ENCODE measurements at places on chromosomes 1 and 21.

GRCh38 chr1:58997637-58998036, 213.8 kb upstream of the JUN start:
- no peak overlapping the region for H3K27ac ChIP-seq
- H3K27me3 ChIP-seq: no peaks in the 10 kb centered on the region
- DNase-seq: no peak
- no peaks in the 10 kb centered on the region for H3K36me3 ChIP-seq
- peaks cover 2% of the 10 kb centered on the region for H3K4me1 ChIP-seq

DNA sequence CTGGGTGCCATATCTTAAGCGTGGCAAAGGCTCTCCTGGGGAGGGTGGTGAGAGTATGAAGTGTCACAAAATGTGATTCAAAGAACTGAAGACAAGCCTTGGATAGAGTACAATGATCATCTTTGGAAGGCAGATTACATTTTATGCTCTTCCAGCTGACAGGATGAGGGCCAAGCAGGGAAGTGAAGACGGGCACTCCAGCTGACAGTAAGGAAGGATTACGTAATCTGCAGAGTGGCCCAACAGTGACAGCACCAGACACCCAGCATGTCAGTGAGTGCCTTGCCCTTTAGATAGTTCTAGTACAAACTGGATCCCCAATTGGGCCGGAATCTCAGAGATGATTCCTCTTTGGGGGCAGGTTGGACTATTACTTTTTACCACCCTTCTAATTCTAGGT, 52.7 kb downstream of the UBE2T start:
- peaks cover 5% of the 10 kb centered on the region for H3K27me3 ChIP-seq
- H3K4me3 ChIP-seq: no peak overlapping the region
- no peak for DNase-seq
- no peaks in the 10 kb centered on the region for H3K36me3 ChIP-seq

DNA sequence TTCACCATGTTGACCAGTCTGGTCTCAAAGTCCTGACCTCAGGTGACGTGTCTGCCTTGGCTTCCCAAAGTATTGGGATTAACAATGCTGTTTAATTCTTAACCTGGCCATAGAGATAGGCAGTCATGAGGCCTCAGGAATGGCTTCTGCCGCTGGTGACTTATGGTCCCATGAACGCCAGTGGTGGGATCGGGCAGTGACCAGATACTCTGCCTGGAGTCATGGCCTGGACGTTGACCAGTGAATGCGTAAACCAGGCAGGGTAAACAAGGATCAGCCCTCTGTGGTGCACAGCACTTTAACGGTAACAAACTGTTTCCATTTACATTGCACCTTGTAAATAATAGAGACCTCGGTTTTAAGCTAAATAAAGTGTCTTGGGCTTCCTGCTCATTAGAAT, 23.0 kb downstream of the MTARC1 start:
- no peak for DNase-seq
- H3K36me3 ChIP-seq: peaks cover 36% of the 10 kb centered on the region
- H3K4me3 ChIP-seq: no peak overlapping the region
- no peaks in the 10 kb centered on the region for H3K4me1 ChIP-seq

DNA sequence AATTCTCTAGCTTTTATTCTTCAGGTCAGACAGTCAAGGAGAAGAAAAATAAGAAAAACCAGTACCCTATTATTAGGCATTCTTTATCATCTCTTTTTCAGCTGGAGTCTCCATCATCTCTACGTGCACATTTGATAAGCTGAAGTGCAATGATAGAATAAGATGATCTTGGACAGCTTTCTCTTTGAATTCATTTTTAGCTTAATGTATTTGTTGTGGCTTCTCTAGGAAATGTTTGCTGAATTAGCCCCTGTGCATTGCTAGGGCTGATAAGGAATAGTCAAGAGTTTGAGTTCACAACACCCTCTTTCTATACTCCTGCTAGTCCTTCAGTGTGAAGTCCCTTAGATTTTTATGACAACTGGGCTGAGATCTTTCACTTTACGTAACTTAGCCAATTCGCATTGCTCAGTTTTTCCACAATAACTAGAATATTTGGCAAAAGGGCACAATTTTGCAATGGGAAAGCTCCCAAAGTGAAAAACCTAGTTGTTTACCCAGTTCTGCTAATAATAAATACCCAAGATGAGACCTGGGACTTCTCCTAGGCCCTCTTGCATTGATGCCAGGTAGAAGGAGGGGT, 7.0 kb upstream of the KCNJ15 start:
- peaks cover 29% of the 10 kb centered on the region for H3K4me1 ChIP-seq
- H3K27ac ChIP-seq: no peak overlapping the region
- no peak for DNase-seq
- no peaks in the 10 kb centered on the region for H3K27me3 ChIP-seq
- no peak overlapping the region for H3K4me3 ChIP-seq

- H3K4me3 ChIP-seq: no peak overlapping the region
- H3K36me3 ChIP-seq: peaks cover 29% of the 10 kb centered on the region
- H3K4me1 ChIP-seq: no peaks in the 10 kb centered on the region
- H3K27me3 ChIP-seq: no peaks in the 10 kb centered on the region
Measured at GRCh38 chr1:19186001-19186400, 24.1 kb downstream of the UBR4 start.

DNA sequence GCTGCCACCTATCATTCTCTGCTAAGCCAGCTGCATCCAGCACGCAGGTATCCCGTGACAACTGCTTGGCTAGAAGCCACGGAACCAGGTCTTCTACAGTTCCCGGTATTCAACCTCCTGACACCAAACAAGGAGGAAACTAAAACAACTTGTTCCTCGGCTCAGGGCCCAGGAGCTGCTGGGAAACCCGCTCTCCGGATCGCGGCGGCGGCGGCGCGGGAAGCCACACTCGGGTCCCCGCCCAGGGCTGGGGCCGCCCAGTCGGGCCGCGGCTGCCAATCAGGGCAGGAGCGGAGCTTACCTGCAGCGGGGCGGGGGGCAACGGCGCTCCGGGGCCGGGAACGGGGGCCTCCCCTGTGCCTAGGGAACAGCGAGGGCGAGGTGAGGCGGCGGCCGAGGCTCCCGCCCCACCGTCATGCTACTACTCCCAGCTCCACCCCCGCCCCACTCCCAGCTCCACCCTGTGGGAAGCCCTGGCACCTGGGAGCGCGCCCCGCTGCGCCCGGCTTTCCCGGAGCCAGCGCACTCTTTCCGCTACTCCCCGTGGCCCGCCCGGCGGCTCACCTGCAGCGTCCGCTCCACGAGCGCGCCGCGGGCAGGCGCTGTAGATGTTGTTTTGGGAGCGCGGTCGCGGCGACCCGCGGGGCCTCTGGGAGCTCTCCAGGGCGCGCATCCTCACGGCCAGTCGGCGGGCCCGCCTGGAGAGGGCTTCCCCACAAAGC, 12.1 kb downstream of the IL24 start:
- no peak overlapping the region for H3K27ac ChIP-seq
- H3K27me3 ChIP-seq: peaks cover 84% of the 10 kb centered on the region

DNA sequence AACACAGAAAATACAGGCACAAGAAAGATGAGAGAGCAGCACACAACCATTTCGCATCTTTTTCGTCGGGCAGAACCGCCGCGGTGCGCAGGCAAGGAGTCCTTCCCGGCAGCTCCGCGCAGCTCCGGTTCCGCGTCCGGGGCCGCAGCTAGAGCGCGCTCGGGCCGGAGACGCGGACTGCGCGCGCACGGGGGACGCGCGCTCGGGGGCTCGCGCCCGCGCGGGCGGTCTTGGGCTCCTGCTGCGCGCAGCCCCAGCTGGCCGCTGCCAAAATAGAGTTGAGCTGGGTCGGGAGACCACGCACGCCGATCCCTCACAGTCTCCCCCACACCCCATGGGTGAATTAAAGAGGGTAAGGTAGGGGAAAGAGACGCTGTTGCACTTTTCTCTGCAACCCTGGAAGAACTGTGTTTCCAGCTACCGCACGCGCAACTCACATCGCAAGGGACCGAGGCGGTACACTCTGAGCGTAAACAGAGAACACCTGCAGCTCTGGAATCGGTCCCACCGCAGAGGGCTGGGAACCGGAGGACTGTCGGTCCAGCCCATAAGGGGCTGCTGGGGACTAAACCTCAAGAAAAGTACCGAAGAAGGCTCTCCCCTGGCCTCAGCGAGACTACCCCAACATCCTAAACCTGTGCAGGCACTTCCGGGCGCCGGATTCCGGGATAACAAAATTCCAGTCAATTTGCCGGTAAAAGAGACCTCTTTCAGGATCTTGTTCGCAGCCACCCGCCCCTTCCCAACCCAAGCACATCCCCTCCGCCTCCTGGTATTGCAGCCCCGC, 1.7 kb downstream of the NR5A2 start:
- peaks cover 2% of the 10 kb centered on the region for H3K36me3 ChIP-seq
- H3K4me3 ChIP-seq: peak overlapping the region; percentile 86
- peak; percentile 43 for DNase-seq
- H3K27me3 ChIP-seq: peaks cover 7% of the 10 kb centered on the region
- peak overlapping the region; percentile 94 for H3K27ac ChIP-seq

DNA sequence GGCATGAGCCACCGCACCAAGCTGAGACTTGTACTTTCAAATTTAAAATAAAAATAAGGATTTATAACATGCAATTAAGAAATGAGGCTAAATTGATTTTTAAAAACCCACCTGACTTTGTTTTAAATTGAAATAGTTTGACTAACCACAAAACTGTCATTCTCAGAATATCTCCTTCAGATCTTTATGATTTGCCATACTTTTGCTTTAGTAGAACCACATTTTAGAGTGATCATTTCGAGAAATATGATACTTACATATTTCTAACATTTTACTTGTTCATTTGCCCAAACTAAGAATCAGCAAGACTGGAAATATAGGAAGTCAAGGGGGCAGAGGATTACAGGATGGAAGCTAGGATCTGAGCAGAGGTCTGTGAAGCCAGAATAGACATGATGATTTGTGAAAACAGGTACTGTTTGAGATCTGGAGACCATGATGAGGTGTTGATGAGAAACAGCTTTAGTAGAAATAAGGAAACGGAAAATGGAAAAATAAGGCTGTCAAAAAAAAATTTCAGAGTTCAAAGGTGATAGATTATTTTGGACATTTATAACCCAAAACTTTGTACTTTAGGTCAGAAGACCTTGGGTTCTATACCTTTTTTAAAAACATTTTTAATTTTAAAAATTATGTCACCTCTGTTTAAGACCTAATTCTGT, 44.8 kb downstream of the GIPC2 start:
- H3K4me1 ChIP-seq: peaks cover 7% of the 10 kb centered on the region
- no peak overlapping the region for H3K4me3 ChIP-seq
- H3K27ac ChIP-seq: no peak overlapping the region
- H3K36me3 ChIP-seq: peaks cover 8% of the 10 kb centered on the region
- DNase-seq: no peak

DNA sequence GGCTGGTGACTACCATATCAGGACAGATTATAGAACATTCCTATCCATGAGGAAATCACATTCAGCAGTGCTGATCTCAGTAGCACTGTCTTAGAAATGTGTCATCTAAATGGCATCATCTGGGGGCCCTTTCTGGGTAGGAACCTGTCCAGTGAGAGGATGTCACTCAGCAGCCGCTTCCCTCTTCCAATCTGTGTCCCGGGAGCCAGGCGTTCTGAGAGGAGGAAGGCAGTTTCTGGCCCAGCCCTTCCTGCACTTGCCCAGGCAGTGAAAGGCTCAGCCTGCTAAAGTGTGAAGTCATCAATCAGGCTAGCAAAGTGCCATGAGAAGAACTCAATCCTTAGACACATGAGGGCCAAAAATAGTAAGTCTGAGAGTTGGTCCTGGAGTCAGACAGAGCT, 25.6 kb downstream of the RAB4A start:
- H3K4me3 ChIP-seq: no peak overlapping the region
- H3K4me1 ChIP-seq: peaks cover 29% of the 10 kb centered on the region
- no peak for DNase-seq
- no peaks in the 10 kb centered on the region for H3K27me3 ChIP-seq
- H3K36me3 ChIP-seq: peaks cover 37% of the 10 kb centered on the region

- DNase-seq: no peak
- no peaks in the 10 kb centered on the region for H3K36me3 ChIP-seq
- H3K4me1 ChIP-seq: peaks cover 29% of the 10 kb centered on the region
- H3K27ac ChIP-seq: no peak overlapping the region
- H3K4me3 ChIP-seq: no peak overlapping the region
Measured at GRCh38 chr1:34075576-34075975, 89.5 kb downstream of the CSMD2 start.

- H3K4me1 ChIP-seq: peaks cover 24% of the 10 kb centered on the region
- H3K4me3 ChIP-seq: peak overlapping the region; percentile 91
- peak overlapping the region; percentile 22 for H3K27ac ChIP-seq
- peaks cover 3% of the 10 kb centered on the region for H3K27me3 ChIP-seq
- no peak for DNase-seq
Measured at GRCh38 chr1:152034324-152034653, 2.5 kb downstream of the S100A11 start.

GRCh38 chr1:228081578-228082213, 812 bp upstream of the ARF1 start:
- H3K4me3 ChIP-seq: peak overlapping the region; percentile 74
- peak overlapping the region; percentile 79 for H3K27ac ChIP-seq
- H3K36me3 ChIP-seq: peaks cover 3% of the 10 kb centered on the region
- DNase-seq: peak; percentile 27

DNA sequence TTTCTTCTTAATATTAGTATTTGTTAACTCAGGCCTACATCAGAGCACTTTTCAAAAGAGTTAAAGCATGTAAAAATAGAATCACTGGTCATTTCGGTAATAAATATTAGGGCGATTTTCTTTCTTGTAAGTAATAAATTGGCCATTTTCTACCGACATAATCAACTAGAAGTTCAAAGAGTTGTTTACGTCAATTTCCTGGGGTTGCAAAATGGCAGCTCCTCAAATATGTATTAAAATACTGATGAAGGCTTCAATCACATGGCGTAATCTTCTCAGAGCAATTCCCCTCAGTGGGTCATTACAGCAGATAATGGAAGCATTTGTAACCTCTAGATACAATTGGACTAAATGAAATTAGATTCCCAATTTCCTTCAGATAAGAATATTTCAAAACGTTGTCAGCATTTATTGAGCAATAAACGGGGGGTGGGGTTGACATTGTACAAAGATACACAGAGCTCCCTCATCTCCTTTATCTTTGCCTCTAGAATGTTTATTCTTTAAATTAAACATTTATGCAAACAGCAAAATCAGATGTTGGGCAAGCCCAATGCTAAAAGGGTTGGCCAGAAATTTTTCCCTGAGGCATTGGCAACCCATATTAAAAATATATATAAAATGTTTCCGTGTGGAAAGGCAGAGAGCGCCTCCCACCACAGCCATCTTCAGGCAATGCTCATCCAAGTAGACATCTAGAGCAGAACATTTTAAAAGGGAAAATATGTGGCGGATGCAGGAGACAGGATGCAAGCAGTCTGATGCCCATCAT, 240.6 kb downstream of the NCAM2 start:
- H3K27me3 ChIP-seq: no peaks in the 10 kb centered on the region
- no peak for DNase-seq
- H3K4me1 ChIP-seq: no peaks in the 10 kb centered on the region
- H3K36me3 ChIP-seq: no peaks in the 10 kb centered on the region
- no peak overlapping the region for H3K27ac ChIP-seq
- no peak overlapping the region for H3K4me3 ChIP-seq

DNA sequence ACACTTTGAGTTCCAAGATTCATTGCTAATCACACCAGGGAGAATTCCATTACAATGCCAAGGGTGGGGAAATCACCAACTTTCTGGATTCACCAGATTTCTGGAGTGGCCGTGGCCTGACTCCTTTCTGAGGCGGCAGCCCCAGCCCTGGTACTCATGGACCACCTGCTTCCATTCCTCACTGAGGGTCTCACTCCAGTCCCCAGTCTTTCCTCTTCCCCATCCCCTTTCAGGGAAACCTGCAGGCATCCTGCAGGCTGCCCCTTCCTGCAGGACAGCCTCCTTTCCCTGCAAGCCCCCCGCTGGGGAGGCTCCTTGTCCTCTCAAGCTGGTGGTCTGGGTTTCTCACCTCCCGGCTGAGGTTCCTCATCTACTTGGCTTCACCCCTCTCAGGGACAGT, 12.7 kb upstream of the CDK18 start:
- H3K36me3 ChIP-seq: no peaks in the 10 kb centered on the region
- H3K27ac ChIP-seq: no peak overlapping the region

Measured in progenitor cell of endocrine pancreas (in vitro differentiated cells).